ENCODE measurements at places on chromosomes 12 and 14. TPM values are rescaled to one million over a fixed set of nuclear protein-coding genes. Genes with fewer than 3 reads are reported as not detected.

The CAPZA3 gene
- total RNA-seq = not detected

The OASL gene
- total RNA-seq = not detected

The GNPTAB gene
- total RNA-seq = 3.8 TPM

The SLC39A5 gene
- 0.29 TPM for total RNA-seq

The SPTB gene
- total RNA-seq = 5.4 TPM

The SERPINA1 gene
- total RNA-seq = 4.9 TPM

Data from uterus (tissue), 4 donors.